ENCODE measurements at places on chromosomes 12 and 14. TPM values are rescaled to one million over a fixed set of nuclear protein-coding genes. Genes with fewer than 3 reads are reported as not detected.
A peak's percentile ranks its signal among the peaks of the same experiment; 100 is the strongest.

DNA sequence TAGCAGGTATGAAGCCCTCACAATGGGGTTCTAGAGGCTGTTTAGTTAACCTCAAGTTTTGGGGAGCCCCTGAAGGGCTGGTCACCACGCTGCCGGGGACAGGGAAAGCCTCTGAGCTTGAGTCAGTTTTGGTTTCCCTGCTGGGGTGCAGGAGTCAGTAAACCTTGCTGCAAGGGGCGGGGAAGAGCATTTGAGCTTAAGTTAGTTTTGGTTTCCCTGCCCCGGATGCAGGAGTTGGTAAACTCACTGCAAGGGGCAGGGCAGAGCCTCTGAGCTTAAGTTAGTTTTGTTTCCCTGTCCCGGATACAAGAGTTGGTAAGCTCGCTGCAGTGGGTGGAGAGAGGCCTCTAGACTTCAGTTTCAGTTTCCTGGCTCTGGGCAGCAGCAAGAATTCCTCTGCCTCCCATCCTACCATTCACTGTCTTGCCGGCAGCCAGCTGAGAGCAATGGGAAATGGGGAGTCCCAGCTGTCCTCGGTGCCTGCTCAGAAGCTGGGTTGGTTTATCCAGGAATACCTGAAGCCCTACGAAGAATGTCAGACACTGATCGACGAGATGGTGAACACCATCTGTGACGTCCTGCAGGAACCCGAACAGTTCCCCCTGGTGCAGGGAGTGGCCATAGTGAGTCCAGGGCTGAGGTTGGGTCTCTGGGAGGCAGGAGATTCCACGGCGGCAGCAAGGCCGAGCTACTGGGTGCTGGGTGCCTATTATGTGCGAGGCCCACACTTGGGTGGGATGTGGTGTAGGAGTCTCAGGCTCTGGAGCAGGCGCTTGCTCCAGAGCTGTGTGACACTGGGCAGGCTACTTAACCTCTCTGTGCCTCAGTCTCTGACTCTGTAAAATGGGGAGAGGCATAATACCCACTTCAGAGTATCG, at the start of gene OAS2:
TSS of gene OAS2 (plus strand) at position 357 of the 878 bp plus-strand sequence. CDS start at position 447, 90 bp downstream.
- H3K4me3 ChIP-seq: peak within 1 kb of the TSS; percentile 87
- H3K27me3 ChIP-seq: no peaks in the 10 kb centered on the region
- peaks cover 43% of the 10 kb centered on the region for H3K4me1 ChIP-seq
- peaks cover 54% of the 10 kb centered on the region for H3K36me3 ChIP-seq
- peak within 1 kb of the TSS; percentile 100 for H3K27ac ChIP-seq

DNA sequence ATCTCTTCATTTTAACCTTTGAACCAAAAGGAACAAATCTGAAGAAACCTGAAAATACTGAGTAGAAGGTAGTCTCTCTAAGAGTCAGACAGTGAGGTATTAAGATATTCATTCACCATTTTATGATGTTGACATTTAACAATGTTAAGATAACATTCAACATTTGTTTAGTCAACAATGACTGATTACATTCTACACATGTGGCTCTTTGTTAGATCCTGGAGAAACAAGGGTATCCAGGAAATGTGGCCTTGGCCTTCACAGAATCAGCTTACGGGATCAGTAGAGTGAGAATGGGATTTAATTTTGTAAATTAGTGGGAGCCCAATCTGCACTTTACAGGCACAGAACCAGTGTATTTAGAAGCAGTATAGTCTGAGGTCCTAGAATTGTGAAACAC, 355.5 kb downstream of the KCNH5 start:
- no peak for DNase-seq
- no peaks in the 10 kb centered on the region for H3K36me3 ChIP-seq
- no peaks in the 10 kb centered on the region for H3K4me1 ChIP-seq
- no peak overlapping the region for H3K4me3 ChIP-seq
- no peak overlapping the region for H3K27ac ChIP-seq
- no peaks in the 10 kb centered on the region for H3K27me3 ChIP-seq

DNA sequence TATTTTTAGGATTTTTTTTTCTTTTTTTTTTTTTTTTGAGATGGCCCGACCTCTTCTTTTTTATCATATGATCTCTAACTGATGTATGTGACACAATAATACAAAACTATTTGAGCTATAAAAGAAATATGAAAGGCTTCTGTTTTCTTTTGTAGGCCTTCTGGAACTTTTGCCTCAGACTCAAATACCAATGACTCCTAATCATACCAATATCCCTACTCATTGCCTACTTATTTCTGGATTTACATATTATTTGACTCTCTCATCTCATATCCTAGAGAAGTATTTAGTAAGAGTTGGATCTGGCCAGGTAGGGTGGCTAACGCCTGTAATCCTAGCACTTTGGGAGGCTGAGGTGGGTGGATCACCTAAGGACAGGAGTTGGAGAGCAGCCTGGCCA, 12.7 kb upstream of the WDR89 start:
- DNase-seq: no peak
- no peaks in the 10 kb centered on the region for H3K27me3 ChIP-seq
- H3K27ac ChIP-seq: no peak overlapping the region
- peaks cover 11% of the 10 kb centered on the region for H3K36me3 ChIP-seq

GRCh38 chr12:115946867-115947695, 330.4 kb downstream of the MED13L start:
- DNase-seq: no peak
- H3K27ac ChIP-seq: no peak overlapping the region
- no peaks in the 10 kb centered on the region for H3K36me3 ChIP-seq
- no peaks in the 10 kb centered on the region for H3K4me1 ChIP-seq
- no peaks in the 10 kb centered on the region for H3K27me3 ChIP-seq
- H3K4me3 ChIP-seq: no peak overlapping the region

The ARHGAP9 gene
- total RNA-seq: 171 TPM

DNA sequence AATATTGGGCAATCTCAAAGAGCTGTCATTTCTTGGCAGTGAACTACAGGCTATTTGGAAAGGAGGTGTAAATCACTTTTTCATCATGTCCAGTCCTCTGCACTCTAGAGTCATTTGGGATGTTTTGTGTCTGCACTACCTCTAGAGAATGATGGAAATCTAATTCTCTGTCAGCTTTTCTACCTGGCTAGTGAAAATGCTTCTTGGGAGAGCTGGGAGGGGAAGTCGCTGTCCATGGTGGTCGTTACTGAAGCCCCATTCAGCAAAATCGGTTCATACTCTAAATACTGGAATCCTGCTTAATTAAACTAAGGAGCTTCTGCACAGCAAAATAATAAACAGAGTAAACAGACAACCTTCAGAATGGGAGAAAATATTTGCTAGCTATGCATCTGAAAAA, 251.8 kb downstream of the APAF1 start:
- no peak overlapping the region for H3K27ac ChIP-seq
- no peaks in the 10 kb centered on the region for H3K36me3 ChIP-seq
- no peak for DNase-seq
- H3K27me3 ChIP-seq: peaks cover 56% of the 10 kb centered on the region

- peak overlapping the region; percentile 98 for H3K27ac ChIP-seq
- DNase-seq: peak; percentile 32
- H3K4me1 ChIP-seq: peaks cover 56% of the 10 kb centered on the region
- no peaks in the 10 kb centered on the region for H3K27me3 ChIP-seq
- H3K36me3 ChIP-seq: peaks cover 59% of the 10 kb centered on the region
- peak overlapping the region; percentile 90 for H3K4me3 ChIP-seq
These were observed 31.6 kb downstream of the WBP11 start for GRCh38 chr12:14771651-14772137.

DNA sequence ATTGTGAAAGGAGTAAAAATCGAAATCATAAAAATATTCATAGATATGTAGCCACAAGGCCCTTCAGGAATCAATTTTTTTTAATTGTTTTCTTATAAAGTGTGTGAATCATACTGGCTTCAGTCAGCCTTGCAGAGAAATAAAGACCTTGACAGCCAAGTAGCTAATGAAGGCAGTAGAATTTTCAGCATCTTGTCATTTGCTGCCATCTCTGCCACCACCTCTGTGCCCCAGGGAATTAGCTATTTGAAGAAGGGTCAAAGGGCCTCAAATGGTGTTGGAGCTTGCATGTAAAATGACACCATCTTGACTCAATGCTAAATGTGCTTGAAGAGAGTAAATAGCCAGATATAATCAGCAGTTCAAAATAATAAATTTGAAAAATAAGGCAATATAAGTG, 359.4 kb upstream of the DCN start:
- H3K4me1 ChIP-seq: no peaks in the 10 kb centered on the region
- DNase-seq: no peak
- H3K36me3 ChIP-seq: no peaks in the 10 kb centered on the region
- H3K27ac ChIP-seq: no peak overlapping the region

The POTEM gene
- not detected for total RNA-seq

DNA sequence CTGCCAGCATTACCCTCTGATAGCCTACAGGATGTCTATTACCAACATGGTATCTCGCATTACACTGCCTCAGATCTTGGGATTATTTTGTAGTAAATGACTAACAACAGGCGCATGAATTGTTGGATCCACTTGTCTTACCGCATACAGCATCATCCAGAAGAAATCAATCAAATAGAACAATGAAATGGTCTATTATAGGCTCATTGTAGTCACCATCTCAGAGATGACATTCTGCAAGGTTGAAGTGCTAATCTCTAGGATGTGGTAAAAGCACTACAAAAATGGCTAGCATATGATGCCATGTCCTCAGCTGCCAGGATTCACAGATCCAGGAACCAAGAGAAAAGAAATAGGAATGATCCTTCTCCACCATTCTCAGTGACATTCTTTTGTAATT, 52.0 kb downstream of the WASHC3 start:
- no peak for DNase-seq
- no peak overlapping the region for H3K27ac ChIP-seq
- peaks cover 11% of the 10 kb centered on the region for H3K36me3 ChIP-seq

DNA sequence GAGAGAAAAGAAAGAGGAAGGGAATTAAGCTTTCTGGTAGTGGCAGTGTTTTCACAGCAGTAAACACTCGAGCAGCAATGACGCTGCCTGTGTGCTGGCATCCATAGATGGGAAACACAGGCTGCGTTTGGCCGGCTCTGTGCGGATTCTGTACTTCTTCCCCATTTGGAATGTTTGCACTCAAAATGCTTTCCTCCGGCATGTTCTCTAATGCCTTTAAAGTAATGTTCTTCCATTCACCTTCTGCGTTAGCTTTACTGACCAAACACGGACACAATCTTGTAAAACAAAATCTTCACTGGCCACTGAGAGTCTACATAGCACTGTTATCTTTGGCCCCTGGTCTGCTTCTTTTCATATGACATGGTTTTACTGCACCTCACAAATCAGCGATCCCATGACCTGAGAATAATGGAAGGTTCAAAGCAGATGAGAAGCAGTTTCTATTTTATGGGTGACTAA, 31.4 kb downstream of the DCP1B start:
- no peak for DNase-seq
- H3K36me3 ChIP-seq: no peaks in the 10 kb centered on the region
- no peak overlapping the region for H3K4me3 ChIP-seq

DNA sequence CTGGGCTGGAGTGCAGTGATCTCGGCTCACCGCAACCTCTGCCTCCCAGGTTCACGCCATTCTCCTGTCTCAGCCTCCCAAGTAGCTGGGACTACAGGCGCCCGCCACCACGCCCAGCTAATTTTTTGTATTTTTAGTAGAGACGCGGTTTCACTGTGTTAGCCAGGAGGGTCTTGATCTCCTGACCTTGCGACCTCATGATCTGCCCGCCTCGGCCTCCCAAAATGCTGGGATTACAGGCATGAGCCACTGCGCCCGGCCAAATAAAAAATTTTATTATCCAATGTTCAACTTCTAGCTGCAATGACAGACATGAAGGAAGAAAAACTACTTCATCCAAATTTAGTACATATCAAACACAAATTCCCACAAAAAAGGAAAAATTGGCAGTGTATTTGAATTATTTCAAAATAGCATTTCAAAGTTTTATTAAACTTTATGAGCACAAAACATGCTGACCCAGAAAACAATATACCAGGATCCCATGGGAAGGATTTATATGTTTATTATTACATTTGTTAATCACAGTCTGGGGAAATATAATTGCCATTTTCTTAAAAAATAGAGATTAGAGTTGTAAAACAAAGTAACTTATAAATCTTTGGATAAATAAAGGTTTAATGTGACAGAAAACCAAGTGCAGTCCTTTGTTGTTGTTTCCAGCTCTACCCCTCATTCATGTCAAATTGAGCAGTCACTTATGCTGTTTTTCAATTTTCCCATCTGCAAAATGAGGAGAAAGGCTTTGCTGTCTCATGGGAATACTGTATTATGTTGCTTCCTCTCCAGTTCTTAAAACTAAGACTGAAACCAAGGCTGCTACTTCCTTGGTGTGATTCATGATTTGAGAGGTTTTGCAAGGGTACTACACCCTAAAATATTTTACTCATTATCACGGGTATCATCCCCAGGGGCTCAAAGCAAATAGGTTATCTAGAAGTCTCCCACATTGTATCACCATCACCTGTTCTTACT, 155.2 kb upstream of the AVPR1A start:
- H3K4me1 ChIP-seq: no peaks in the 10 kb centered on the region
- no peak overlapping the region for H3K4me3 ChIP-seq
- H3K27me3 ChIP-seq: no peaks in the 10 kb centered on the region
- DNase-seq: no peak
- no peak overlapping the region for H3K27ac ChIP-seq
- no peaks in the 10 kb centered on the region for H3K36me3 ChIP-seq

DNA sequence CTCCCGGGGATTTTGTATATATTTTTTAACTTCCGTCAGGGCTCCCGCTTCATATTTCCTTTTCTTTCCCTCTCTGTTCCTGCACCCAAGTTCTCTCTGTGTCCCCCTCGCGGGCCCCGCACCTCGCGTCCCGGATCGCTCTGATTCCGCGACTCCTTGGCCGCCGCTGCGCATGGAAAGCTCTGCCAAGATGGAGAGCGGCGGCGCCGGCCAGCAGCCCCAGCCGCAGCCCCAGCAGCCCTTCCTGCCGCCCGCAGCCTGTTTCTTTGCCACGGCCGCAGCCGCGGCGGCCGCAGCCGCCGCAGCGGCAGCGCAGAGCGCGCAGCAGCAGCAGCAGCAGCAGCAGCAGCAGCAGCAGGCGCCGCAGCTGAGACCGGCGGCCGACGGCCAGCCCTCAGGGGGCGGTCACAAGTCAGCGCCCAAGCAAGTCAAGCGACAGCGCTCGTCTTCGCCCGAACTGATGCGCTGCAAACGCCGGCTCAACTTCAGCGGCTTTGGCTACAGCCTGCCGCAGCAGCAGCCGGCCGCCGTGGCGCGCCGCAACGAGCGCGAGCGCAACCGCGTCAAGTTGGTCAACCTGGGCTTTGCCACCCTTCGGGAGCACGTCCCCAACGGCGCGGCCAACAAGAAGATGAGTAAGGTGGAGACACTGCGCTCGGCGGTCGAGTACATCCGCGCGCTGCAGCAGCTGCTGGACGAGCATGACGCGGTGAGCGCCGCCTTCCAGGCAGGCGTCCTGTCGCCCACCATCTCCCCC, 777 bp downstream of the ASCL1 start:
- no peak overlapping the region for H3K27ac ChIP-seq
- peaks cover 4% of the 10 kb centered on the region for H3K36me3 ChIP-seq
- H3K4me3 ChIP-seq: peak overlapping the region; percentile 59

The FUT8 gene
- total RNA-seq: 85.0 TPM

- DNase-seq: no peak
- H3K4me1 ChIP-seq: no peaks in the 10 kb centered on the region
- H3K4me3 ChIP-seq: no peak overlapping the region
- no peaks in the 10 kb centered on the region for H3K36me3 ChIP-seq
- H3K27ac ChIP-seq: no peak overlapping the region
- peaks cover 14% of the 10 kb centered on the region for H3K27me3 ChIP-seq
These were observed 95.3 kb downstream of the FGD4 start for GRCh38 chr12:32494656-32495055.

The AKAP3 gene
- 3.1 TPM for total RNA-seq

- DNase-seq: no peak
- H3K36me3 ChIP-seq: peaks cover 74% of the 10 kb centered on the region
- H3K27me3 ChIP-seq: no peaks in the 10 kb centered on the region
These were observed 9.7 kb downstream of the DDX47 start for GRCh38 chr12:12822886-12823285.

- no peak overlapping the region for H3K27ac ChIP-seq
- H3K36me3 ChIP-seq: no peaks in the 10 kb centered on the region
- no peak for DNase-seq
- no peak overlapping the region for H3K4me3 ChIP-seq
- peaks cover 7% of the 10 kb centered on the region for H3K4me1 ChIP-seq
- H3K27me3 ChIP-seq: peaks cover 27% of the 10 kb centered on the region
These were observed 52.0 kb downstream of the PEX5 start for GRCh38 chr12:7241404-7242005.
